ENCODE measurements at places on chromosomes 5 and 9.

DNA sequence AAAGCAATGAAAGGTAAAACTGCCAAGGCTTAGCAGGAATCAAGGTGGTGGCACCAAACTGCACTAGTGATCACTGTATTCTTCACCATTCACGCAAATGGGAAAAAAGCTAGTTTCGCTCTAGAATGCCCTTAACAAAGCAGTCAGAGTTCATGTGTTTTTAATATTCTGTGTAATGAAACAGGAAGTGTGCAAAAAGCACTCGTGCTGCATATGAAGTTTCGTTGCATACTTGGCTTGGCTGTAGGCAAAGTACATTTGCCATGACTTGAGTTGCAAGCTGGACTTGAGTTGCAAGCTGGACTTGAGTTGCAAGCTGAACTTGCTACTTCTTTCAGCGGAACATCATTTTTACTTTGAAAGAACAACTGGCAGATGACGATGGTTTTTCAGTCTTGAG is 55.4 kb downstream of the FOXI1 start:
- DNase-seq, result no peak

DNA sequence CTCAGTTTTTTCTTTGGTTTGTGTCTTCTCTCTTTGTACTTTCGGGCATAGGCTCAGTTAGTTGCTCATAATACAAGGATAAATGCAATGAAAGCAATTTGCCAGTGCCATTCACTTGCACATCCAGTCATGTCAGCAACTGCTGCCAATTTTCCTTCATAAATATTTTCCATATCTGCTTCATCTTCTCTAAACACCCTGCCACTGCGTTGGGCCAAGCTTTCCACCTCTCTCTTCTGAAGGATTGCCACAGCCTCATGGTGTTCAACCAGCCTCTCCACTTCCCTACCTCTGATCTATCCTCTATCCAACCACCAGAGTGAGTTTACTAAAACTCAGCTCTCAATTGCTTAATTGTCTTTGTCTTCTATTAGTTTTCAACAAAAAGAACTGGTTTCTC is 192.5 kb upstream of the ZNF462 start:
- DNase-seq, result no peak

GRCh38 chr5:39274398-39275085 is 55.2 kb upstream of the FYB1 start:
- DNase-seq, result no peak

DNA sequence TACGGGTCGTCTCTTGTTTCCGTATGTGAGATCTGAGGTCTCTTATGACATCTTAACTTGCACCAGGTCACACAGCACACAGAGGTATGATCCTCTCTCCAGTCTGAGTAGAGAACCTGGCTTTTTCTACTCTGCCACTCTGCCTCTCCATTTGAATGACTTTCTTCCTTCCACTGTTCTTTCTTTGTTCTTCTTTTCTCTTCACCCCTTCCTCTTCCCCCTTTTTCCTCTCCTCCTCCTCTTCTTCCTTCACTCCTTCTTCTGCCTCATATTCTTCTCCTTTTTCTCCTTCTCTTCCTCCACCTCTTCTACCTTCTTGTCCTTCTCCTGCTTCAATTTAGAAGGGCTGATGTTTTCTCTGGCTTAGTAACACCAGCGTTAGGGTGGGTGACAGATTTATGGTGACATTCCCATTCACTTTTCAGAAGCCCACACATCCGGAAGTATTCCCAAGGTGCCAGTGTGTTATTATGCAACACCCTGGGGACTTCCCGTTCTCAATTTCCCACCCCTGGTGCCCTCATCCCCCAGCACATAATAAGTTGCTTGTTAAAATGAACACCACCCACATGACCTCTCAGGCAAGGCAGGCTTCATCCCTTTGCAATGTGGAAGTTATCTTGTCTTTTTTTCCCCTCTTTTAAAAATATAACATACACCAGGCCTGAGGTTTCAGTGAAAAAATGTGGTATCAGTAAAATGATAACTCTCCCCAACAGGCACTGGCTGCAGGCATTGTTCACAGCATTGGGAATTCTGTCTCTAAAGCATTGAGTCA is 122.0 kb downstream of the PAPPA start:
- no peak for DNase-seq

- DNase-seq, result no peak
Measured at GRCh38 chr5:149004559-149004958, 58.3 kb downstream of the SH3TC2 start.

- peak; percentile 0 for DNase-seq
Measured at GRCh38 chr9:41229408-41230401, 40.6 kb upstream of the ZNG1F start.

DNA sequence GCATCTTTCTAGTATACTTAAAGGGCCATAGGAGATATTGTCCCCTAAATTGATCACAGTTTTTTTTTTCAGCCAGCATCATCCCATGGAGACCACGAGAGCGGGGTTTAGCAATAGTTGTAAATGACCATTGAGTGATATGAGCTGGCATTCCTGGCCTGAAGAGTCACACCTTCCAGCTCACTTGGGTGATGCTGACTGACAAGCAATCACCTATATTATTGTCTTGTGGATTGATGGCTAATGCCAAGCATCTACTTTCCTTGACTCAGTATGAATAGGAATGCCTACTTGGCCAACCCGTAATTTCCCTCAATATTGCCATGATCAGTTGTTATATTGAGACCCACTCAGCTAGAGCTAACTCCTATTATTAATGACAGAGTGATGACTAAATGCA is 70.5 kb downstream of the ADAMTSL1 start:
- DNase-seq, result no peak

DNA sequence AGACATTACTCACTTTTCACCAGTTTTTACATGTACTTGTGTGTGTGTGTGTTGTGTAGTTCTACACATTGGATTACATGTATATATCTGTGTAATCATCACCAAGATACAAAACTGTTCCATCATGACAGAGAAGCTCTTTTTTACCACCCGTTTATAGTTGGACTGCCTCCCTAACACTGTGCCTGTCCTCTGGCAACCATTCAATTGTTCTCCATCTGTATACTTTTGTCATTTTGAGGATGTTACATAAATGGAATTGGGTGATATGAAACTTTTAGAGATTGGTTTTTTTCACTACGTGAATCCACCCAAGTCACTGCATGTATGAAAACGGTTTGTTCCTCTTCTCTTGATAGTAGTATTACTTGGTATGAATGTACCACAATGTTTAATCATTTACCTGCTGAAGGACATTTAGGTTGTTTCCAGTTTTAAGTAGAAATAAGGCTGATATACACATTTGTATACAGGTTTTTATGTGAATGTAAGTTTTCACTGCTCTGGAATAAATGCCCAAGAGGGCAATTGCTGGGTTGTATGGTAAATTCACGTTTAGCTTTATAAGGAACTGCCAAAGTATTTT is 126.2 kb downstream of the MAPKAP1 start:
- no peak for DNase-seq

- DNase-seq, result peak; percentile 35
Measured at GRCh38 chr9:130756037-130756436, 62.5 kb downstream of the EXOSC2 start.

DNA sequence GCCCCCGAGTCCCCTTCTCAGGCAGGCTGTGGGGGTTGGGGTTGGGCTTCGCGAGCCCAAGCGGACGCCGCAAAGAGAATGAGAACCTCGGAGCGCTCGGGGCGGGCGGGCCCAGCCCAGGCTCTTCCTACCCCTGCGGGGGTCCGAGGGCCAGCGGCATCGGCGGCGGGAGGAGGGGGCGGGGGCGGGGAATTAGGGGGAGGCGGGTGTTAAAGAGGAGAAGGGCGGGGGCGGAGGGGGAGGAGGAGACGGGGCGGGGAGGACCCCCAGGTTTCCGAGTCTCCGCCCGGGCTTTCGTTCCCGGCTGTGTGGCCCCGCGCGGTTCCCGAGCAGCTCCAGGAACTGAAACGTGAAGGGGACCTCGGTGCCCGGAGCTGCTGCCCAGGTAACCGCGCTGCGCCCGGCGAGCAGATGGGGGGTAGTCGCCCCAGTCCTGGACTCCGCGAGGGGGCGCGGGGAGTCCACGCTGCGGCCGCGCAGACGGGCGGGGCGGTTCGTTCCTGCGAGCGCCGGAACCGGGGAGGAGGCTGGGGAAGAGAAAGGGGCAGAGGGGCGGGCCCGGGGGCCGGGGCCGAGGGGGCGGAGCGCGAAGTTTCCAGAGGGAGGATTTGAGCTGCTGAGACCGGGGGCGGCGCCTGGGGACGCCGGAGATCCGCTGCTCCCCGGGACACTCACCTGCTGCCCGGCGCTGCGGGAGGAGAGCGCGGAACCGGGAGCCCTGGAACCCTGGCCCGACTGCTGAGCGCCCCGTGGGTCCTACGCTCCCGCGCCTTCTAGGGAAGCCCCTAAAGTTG is 38.4 kb upstream of the PLEKHG4B start:
- peak; percentile 94 for DNase-seq

DNA sequence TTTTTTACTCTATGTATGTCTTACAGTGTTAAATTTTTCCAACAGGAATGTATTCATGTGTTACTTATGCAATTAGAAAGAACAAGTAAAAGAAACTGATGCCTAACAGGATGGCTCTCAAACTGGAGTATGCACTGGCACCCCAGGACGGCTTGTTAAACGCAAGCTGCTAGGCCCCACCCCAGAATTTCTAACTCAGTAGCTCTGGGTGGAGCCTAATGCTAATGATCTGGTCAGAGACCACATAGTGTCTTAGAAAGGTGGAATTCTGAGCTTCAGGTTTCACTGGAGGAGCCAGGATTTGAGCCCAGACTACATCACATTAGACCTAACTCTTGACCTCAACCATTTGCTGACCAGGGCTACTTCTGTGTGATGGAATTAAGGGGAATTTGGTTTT is 34.4 kb downstream of the SHC3 start:
- DNase-seq, result peak; percentile 45

GRCh38 chr9:110142253-110142652 is 65.7 kb downstream of the C9orf152 start:
- DNase-seq, result no peak

- peak; percentile 40 for DNase-seq
Measured at GRCh38 chr5:73901455-73901854, 275.5 kb downstream of the ARHGEF28 start.

DNA sequence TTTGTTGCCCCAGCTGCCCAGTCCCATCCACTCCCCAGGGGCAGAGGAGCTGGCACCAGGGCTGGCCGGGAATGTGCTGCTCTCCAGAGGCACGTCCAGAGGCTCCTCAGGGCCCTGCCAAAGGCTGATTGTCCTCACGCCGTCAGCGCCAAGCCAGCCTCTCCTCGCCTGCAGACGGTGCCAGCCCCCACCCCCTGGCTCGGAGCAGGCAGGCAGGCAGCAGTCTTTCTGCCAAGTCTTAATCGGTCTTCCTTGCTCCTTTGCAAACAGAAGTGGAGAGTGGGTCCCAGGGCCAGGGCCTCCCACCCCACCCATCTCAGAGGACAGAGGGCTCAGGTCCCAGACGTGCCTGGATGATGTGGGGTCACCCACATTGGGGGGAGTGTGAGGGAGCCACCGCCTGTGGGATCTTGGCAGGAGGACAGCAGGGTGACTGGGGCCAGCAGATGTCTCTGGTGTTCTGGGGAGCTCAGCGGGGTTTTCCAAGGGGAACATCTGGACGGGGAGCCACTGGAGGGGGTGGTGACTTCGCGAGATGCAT is 36.3 kb downstream of the FAM163B start:
- DNase-seq, result no peak

- DNase-seq, result no peak
Measured at GRCh38 chr9:77969083-77969482, 62.5 kb downstream of the GNAQ start.

- DNase-seq, result no peak
Measured at GRCh38 chr5:168424594-168425323, 61.5 kb upstream of the RARS1 start.

DNA sequence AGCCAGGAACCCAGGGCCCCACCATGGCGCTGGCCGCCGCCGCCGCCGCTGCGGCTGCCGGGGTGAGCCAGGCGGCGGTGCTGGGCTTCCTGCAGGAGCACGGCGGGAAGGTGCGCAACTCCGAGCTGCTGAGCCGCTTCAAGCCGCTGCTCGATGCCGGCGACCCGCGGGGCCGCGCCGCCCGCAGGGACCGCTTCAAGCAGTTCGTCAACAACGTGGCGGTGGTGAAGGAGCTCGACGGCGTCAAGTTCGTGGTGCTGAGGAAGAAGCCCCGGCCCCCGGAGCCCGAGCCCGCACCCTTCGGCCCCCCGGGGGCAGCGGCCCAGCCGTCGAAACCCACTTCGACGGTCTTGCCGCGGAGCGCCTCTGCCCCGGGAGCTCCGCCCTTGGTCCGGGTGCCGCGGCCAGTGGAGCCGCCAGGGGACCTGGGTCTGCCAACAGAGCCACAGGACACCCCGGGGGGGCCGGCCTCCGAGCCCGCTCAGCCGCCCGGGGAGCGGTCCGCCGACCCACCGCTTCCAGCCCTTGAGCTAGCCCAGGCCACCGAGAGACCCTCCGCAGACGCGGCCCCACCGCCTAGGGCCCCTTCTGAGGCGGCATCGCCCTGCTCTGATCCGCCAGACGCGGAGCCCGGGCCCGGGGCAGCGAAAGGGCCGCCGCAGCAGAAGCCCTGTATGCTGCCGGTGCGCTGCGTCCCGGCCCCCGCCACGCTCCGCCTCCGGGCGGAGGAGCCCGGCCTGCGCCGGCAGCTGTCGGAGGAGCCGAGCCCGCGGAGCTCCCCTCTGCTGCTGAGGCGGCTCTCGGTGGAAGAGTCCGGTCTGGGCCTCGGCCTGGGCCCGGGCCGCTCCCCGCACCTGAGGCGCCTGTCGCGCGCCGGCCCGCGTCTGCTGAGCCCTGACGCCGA is 749 bp downstream of the SOWAHA start:
- peak; percentile 75 for DNase-seq

- DNase-seq, result no peak
Measured at GRCh38 chr9:81685763-81686613, 3.4 kb downstream of the TLE1 start.

GRCh38 chr5:160245506-160246086 is 16.3 kb downstream of the FABP6 start:
- no peak for DNase-seq

- no peak for DNase-seq
Measured at GRCh38 chr5:179379321-179379890, 34.1 kb upstream of the ADAMTS2 start.

Measured in GM23338 (cell line).